ENCODE measurements at places on chromosomes 7 and 10. TPM values are rescaled to one million over a fixed set of nuclear protein-coding genes. Genes with fewer than 3 reads are reported as not detected.
A peak's percentile ranks its signal among the peaks of the same experiment; 100 is the strongest.

GRCh38 chr7:6623589-6624245 lies 8.3 kb downstream of the ZNF853 start:
- DNase-seq: no peak

PTF1A gene
- not detected for total RNA-seq

DNA sequence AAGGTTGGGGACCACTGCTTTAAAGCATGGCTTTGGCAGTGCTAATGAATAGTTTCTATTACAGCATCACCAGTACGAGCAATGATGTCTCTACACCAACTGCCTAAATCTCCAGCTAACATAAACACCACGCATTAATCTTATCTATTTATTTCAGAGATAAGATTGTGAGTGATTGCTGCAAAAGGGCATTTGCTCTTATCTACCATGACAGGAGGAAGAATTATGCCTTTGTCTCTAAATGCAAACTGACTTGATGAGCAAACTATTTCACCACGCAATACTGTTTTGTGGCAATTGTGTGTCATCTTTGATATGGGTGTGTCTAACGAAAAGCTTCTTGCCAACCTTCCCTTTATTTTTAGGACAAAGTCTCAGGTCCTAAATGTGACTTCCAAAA lies 684.9 kb downstream of the SORCS1 start:
- no peak for DNase-seq

GRCh38 chr7:109136893-109137292 lies 567.2 kb downstream of the DNAJB9 start:
- DNase-seq: no peak

GRCh38 chr10:12360461-12360860 lies 11.1 kb downstream of the CAMK1D start:
- DNase-seq: no peak

GRCh38 chr7:157377436-157378124 lies 40.8 kb downstream of the DNAJB6 start:
- no peak for DNase-seq

- no peak for DNase-seq
Measured at GRCh38 chr10:24306507-24306875, 97.6 kb downstream of the KIAA1217 start.

DNA sequence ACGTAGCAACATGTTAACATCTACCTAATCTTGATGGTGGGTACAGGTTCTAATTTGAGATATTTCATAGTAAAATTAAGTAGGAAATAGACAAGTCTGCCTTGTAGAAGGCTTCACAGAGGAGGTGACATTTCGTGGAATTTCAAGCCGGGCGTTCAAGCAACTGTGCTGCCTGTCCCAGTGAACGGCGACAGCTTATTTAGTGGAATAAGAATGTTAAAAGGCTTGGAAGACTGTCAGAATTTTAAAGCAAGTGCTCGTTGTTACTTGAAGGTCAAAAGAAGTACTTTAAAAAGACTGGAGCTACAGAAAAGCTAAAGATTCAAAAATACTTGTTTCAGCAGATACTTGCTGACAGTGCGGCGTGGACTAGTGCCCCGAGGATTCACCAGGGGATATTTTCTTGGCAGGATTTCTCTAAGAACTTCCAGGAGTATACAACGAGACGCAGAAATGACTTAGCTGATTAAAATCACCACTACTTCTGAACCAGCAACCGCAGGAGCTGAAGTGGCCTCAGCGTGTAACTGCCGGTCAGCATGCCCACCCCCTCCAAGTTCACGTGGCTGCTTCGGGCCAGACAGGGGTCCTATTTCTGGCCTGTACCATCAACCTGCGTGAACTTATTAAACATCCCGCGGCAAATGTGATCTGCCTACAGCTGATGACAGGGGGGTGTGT lies 46.5 kb downstream of the CTBP2 start:
- DNase-seq: peak; percentile 74

GRCh38 chr10:62502995-62503613 lies 128.9 kb downstream of the ZNF365 start:
- no peak for DNase-seq

- DNase-seq: no peak
Measured at GRCh38 chr7:72078301-72078700, 333.8 kb downstream of the CALN1 start.

UBN2 gene
- 19.3 TPM for total RNA-seq

MBL2 gene
- total RNA-seq: not detected

PCLO gene
- total RNA-seq: 1.2 TPM

- no peak for DNase-seq
Measured at GRCh38 chr7:113197274-113197673, 78.9 kb upstream of the SMIM30 start.

KIF11 gene
- 0.67 TPM for total RNA-seq

- DNase-seq: peak; percentile 68
Measured at GRCh38 chr10:123884907-123885381, 6.7 kb downstream of the CPXM2 start.

- no peak for DNase-seq
Measured at GRCh38 chr7:17126413-17127268, 171.8 kb upstream of the AHR start.

ELOVL3 gene
- total RNA-seq: not detected

DNA sequence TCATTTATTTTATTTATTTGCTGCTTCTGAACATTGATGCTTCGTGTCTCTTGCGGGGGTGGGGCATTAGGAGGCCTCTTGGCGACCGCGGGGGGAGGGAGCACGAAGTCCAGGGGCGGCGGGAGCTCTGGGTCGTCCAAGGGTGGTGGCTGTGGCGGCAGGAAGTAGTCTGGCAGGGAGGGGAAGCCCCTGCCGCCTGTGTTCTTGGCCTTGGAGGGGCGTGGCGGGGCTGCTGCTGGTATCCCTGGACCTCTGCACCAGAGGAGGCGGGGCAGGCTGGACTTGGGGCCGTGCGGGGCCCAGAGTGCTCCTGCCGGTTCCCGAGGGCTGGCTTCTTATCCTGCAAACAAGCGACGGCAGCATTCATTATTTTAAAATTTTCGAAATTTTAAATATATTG lies 70.5 kb upstream of the ABI1 start:
- DNase-seq: no peak

OLAH gene
- total RNA-seq: 1.9 TPM

GOLGA7B gene
- 0.19 TPM for total RNA-seq

DNA sequence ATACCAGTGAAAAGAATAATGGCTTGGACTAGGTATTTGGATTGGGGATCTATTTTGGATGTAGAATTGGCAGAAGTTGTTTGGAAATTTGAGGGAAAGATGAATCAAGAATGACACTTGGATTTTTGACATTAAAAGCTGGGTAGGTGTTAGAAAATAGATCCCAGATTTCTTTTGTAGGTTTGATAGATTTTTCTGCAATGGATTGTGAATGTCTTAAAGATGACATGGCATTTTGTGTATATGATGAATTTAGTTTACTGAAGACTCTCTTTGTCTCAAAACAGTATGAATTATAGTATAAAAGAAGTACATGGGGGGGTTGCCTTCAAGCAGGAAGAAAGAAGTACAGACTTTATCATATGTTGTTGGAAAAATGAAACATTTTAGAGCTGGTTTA lies 75.8 kb downstream of the MPLKIP start:
- no peak for DNase-seq

- peak; percentile 83 for DNase-seq
Measured at GRCh38 chr10:52308251-52309031, 5.6 kb upstream of the DKK1 start.

TRIM74 gene
- total RNA-seq: 0.33 TPM

DNA sequence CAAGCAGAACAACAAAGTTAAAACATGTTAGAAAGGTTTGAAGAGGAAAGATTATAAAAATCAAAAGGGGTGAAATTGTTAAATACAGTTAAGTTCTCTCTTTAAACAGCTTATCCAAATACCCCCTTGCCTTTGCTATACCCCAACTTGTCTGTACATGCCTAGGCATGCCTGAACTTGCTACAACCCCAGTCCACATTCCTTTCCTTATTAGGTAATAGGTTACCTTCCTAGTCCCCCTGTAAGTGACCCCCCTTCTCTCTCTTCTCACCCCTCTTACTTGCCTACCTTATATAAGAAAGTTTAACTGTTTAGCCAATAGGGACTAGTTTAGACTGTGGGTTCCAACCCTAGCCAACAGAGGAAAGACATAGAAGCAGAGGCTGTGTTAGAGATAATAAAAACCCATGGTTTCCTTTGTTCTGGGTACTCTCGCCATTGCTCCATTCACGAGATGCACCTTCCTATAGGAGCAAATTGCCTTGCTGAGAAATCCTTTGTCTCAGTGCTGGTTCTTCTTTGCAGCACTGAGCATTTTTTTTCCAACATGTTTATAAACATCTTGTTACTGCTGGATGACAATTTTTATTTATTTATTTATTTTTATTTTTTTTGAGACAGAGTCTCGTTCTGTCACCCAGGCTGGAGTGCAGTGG lies 282.2 kb upstream of the GALNT17 start:
- DNase-seq: no peak

GRCh38 chr7:36723951-36724664 lies at the start of gene AOAH:
Gene AOAH (minus strand): TSS chr7:36724494. CDS start chr7:36724148, 346 bp downstream.
- DNase-seq: peak; percentile 87

DNA sequence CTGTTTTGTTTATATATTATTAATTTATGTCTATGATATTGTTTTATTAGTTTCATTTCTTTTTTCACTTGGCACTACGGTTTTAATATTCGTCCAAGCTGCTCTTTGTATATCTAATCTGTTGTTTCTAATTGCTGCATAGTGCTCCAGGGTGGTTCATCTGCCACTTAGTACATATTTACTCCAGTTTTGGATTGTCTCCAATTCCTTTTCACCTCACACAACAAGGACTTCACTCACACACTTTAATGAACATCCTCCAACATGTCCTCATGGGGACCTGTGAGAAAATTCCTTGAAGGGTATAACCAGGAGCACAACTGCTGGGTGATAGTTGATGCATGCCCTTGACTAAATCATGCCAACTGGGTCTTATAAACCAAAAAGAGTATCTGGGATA lies 14.1 kb upstream of the NOC3L start:
- no peak for DNase-seq

ACTL6B gene
- total RNA-seq: not detected

GRCh38 chr7:5559576-5560240 lies 136.1 kb upstream of the TNRC18 start:
- no peak for DNase-seq

SPDYE9 gene
- not detected for total RNA-seq

CCL24 gene
- not detected for total RNA-seq

DNA sequence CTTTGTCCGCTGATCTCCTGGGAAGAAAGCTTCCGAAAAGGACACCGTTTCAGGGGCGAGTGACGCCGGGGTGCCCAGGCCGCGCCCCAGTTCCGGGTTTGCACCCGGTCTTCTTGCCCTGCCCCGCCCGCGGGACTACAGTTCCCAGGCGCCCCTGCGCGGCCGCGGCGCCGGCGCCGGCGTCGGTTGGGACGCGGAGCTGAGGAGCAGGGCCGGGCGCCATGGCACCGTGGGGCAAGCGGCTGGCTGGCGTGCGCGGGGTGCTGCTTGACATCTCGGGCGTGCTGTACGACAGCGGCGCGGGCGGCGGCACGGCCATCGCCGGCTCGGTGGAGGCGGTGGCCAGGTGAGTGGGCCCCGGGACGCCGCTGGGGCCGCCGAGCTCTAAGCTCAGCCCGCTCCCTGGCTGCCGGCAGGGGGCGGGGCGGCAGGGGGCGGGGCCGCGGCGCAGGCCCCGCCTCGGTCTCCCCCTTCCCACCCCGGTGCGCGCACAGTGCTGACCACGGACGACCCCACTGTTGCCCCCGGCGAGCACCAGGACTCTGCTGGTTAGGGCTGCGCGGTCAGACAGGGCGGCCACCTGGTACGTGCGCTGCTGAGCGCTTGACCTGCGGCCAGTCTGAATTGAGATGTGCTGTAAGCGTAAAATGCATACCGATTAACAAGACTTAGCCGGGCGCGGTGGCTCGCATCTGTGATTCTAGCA lies at the start of gene LHPP:
TSS of gene LHPP (plus strand) at position 182 of the 706 bp plus-strand sequence. CDS start at position 222, 40 bp downstream.
- peak; percentile 96 for DNase-seq

PRLHR gene
- not detected for total RNA-seq

- no peak for DNase-seq
Measured at GRCh38 chr7:158649279-158649678, 55.3 kb downstream of the NCAPG2 start.

MRPS17 gene
- total RNA-seq: 13.4 TPM

DNA sequence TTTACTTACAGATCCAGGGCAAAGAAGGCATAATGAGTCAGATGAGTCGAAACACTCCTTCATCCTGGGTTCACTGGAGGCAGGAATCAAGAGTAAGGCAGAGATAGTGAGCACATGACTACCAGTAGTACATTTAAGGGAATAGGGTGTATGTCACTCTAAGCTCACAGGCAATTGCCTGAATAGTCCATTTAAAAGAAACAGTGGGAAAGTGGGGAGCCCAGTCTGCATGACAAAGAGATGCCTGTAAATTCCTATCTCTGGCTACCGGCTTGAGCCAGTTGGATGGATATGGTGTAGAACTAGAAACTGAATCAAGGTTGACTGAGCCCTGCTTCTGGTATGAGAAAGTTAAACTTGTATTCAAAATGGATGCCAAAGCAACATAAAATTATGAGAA lies 861.5 kb upstream of the ZWINT start:
- DNase-seq: no peak

GRCh38 chr7:140592964-140593671 lies 47.5 kb downstream of the DENND2A start:
- no peak for DNase-seq

PILRA gene
- 15.3 TPM for total RNA-seq

GRCh38 chr10:120789303-120790203 lies 61.6 kb upstream of the WDR11 start:
- no peak for DNase-seq

DNA sequence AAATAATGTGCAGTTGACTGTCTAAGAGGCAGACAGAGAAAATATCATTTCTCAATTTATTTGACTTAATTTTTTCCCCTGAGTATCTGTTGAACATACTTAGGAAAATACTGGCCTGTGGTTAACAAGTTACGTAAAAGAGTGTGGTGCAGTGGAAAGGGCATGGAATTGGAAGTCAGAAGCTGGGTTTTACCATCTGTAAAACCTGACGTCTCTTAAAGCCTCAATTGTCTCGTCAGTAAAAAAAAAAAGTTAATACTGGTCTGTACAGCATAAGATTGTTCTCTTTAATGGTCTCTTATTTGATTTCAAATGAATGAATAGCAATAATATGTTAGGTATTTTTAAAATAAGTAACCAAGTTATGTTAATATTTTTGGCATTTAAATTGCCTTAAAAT lies 67.8 kb downstream of the PHTF2 start:
- DNase-seq: no peak

DNA sequence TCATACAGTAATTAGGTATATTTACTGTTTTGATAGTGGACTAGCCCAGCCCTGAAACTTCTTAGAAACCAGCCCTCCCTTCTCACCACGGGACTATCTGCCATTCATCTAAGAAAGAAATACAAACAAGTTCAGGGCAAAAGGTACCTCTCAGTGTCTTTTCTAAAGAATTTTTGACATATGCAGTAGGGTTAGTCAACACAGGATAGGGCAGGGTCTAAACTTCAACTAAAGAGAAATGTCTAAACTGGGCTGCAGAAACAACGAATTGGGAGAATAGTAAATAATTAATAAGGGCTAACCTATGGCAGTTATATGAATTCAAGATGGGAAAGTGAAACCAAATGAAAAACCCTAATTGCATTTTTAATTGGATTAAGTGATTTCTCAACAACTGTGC lies 496.6 kb downstream of the INHBA start:
- DNase-seq: no peak

Data from posterior vena cava (tissue), 2 donors.